ENCODE measurements at places on chromosomes 11 and 22.
A peak's percentile ranks its signal among the peaks of the same experiment; 100 is the strongest.

DNA sequence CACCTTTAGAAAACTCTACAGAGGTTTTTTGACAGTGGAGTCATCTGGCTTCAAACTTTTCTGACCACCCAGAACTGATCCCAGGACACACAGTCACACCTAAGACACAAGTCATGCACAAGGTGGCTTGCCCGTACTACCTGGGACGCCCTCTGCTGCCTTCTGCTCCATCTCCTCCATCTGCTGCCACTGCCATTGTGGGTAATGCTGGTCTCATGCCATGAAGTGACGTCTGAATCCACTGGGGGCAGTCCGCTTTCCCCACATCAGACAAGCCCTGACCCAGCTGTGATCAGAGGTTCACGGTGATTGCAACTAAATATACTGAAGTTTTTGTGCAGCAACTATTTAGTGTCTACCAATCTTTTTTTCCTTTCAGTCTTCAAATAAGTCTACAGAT lies 5.4 kb upstream of the NDUFS8 start:
- DNase-seq, result no peak

DNA sequence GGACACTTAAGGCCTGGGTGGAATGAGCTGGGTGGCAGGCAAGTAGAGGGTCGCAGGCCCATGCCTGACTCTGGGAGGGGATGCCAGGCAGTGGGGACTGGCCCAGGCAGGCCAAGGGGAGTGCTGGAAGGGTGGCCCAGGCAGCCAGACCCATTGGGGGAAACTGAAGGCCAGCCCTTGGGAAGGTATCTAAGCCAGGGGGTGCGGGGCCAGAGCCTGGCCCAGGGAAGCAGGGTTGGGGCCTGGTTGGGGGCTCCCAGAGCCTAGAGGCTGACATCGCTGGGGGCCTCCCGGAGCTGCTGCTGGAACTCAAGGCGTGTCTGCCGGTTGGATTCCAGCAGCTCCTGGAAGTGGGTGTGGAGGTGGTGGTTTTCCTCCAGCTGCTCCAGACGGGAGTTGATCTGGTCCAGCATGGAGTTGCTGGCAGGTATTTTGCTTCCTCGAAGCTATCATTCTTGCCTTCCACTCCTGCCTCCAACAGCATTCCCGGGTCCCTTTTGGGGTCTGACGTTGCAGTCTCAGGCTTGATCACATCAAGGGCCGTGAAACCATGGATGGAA lies 35.3 kb upstream of the XBP1 start:
- no peak for DNase-seq

- no peak for DNase-seq
Observed at GRCh38 chr22:26981111-26981510, 323.7 kb downstream of the MIAT start.

DNA sequence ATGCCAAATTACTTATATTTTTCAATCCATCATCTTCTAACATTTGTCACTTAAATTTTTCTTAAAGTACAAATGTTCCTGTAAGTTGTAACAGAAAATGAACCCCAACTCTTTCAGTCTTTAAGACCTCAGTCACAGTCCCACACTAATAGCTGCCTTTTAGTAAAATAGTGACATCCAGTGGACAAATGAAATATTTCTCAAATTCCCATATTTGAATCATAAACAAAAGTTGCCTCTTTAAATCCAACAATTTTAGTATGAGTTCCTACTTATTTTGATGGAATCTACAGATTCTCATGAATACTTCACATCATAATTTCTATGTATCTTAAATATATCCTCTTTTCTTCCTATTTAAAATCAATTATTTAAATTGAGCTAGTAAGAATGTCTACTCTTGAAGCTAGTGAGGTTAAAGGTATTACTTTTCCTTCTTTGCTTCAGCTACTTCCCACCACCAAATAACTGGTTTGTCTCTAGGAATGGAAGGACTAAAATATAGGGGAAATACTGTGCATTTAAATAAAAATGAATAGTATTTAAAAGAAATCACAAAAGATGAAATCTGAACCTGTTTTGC lies 9.2 kb downstream of the LIN7C start:
- DNase-seq, result no peak

DNA sequence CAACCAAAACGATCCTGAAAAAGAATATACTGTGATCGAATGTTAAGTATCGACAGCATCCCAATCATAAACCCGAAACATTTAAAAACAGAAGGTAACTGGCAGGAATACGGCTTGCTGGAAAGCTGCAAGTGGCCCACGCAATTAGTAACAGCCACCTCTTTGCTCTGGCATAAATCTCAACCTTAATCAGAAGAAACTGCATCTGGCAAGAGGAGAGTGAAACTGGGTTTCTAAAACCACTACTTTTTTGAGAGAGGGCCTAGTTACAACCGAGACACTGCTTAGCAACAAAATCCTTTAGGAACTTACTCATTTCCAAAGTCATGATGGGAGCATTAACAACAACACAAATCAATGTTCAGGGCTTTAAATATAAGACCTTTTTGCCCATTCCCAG lies 7.9 kb downstream of the NCAPD3 start:
- no peak for DNase-seq

GRCh38 chr22:37193629-37194191 lies 5.7 kb upstream of the C1QTNF6 start:
- DNase-seq, result no peak

DNA sequence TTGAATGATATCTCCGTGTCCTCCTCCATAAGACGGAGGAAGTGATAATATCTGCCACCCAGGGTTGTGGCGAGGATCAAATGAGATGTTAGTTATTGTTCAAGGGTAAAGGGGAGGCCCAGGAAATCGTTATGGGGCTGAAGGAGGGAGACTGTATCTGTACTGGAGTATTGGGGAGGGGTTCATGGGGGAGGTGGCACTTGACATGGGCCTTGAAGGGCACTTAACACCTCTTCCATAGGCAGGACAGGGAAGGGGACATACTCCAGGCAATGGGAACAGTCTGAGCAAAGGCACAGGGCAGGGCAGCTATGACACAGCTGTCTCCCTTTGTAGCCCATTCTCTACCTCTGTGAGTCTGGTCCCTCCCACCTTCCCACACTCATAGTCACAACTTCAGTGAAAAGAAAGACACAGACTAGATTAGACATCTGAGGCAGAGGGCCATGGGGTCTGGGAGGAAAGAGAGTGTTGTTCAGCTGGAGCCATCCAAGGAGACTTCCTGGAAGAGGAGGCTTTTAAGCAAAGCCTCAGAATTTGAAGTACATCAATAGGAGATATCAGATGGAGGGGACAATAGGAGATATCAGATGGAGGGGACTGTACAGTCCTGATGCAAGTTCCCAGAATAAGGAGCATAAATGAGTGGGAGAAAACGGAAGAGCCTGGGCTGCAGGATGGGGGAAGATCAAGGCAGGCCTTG lies 15.8 kb upstream of the DGKZ start:
- DNase-seq, result no peak

DNA sequence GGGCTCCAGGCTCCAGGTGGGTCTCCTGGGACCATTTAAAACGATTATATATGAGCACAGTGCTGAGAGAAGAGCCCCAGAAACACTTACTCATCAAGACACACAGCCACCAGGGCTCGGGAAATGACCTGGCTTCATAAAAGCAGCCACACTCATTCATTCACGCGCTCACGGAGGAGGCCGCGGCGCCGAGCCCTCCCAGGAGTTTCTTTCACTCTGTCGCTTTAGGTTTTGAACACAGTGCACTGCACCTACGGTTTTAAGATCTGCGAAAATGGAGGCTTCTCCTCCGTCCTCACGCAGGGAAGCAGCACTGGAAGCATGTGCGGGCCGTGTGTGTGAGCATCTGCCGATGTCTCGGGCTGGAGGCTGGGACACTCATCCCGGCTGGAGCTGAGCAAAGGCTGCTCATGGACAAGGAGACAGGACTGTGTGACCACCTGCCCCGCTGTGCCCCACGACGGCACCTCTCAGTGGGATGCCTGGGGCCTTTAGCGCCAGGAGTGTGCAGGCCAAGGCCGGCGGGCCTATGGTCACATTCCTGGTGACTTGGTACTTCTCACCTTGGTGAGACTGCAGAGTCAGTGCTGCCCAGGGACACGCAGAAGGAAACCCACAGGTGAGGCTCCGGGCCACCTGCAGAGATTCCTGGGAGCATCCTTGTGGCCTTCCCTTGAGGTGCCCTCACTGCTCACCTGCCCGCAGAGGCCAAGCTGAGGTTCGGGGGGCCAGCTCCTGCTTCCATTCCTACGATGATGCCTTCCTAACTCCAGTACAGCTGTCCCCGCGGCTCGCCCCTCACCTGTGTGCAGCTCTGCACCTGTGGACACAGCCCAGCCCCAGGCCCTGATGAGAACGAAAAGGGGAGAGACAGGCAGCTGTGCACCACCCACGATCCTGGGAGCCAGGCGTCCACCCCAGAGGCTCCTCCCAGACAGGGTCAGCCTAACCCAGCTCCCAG lies 872.0 kb downstream of the BRD1 start:
- DNase-seq, result no peak

DNA sequence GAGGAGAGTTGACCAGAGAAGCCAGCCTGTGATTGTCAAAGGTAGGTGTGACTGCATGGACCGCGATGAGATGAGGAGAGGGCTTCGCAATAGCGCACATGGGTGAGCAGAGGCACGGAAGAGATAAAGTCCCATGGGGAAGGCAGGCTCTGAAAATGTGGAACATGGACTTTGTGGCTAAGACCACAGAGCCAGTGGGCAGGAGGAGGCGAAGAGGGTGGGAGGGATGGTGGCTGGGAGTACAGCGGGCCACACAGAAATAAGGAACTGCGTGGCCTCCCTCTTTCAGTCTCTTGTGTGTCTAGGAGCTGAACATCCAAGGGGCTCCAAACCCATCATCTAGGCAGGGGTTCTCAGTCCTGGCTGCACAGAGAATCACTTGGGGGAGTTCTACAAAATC lies 98.6 kb downstream of the TENM4 start:
- no peak for DNase-seq

GRCh38 chr11:128190312-128190711 lies 397.0 kb downstream of the ETS1 start:
- DNase-seq, result no peak

- no peak for DNase-seq
Observed at GRCh38 chr22:48957987-48958321, 869.7 kb downstream of the BRD1 start.

DNA sequence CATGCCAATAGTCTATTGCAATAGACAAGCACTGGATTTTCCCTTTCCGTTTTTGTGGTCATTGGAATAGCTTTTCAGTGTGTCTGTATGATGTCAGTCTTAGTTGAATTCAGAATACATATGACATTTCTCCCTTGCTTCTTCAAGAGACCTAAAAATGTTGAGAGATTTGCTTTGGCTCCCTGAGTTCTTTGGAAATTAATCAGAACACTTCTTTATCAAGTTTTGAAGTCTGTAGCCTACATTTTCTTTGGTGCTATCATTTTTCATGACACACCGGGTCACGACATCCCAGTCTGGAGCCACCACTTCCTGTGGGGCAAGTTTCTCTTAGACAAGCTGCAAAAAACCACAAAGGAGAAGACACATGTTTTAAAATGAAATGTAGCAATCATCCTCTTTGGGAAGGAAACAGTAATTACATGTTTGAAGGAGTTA lies 847.1 kb downstream of the OPCML start:
- DNase-seq, result no peak

DNA sequence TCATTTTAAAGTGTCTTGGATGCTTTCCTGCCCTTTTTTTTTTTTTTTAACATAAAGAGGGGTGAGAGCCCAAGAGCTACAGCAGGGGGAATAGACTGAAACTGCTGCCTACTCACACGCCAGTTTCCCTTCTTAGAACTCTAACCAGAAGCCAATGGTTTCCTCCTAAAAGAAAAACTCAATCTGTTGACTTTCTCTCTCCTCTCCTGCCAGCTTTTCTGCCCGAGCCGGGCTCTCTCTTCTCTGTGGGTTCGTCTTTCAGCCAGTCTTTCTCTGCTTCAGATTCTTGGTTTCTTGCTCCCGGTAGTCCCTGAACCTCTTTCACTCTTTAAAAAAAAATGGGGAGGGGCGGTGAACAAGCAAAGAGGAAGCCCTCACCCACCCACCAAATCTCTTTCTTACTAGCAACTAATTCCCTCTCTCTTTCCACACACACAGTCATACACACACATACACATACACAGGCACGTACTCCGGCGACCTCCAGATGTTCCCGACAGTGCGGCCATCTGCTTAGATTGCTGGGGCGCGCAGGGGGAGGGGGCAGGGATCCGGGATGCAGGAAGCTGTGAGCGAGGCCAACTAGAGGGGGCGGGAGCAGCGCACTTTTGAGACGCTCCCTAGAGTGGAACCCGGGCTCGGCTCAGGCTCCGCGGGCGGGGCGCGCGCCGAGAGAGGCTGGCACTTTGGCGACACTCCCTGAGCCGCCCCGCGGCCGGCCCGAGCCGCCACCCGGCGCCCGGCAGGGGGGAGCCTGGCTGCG lies 444 bp upstream of the TSKU start:
- peak; percentile 95 for DNase-seq

DNA sequence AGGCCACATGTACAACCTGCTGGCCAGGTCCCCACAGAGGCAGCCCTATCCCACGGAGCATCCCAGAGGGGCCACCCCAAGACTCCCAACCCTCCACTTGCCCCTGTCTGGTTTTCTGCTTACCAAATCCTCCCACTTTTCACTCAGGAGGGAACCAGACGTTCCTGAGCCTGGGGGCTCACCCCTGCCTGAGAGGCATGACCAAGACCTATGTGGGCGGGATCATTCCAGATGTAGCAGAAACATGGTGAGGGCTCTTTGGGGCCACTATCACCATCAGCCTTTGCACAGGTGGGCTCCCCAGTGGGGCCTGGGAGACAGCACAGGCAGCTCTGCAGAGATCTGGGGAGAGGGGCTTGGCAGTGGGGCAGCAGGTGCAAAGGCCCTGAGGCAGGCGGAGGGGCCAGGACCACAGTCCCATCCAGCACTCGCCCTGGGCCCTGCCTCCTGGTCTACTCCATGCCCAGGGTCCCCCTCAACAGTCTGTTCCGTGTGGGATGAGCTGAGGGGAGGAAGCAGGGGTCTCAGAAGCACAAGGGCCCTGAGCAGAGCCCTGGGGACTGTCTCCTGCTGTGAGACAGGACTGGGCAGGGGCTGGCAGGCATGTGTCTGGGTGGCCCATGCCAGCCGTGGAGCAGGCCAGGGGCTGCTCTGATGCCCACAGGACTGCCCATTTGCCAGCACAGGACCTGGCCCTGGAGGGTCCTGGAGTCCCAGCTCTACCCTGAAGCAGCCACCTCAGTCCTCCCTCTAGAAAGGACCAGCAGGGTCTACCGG lies 9.4 kb downstream of the PIM3 start:
- DNase-seq, result no peak

GRCh38 chr11:111878385-111878848 lies 548 bp downstream of the FDXACB1 start:
- no peak for DNase-seq

- DNase-seq, result no peak
Observed at GRCh38 chr11:93542811-93543229, 371 bp downstream of the SMCO4 start.

- DNase-seq, result no peak
Observed at GRCh38 chr11:111460340-111460739, 51.8 kb downstream of the BTG4 start.

GRCh38 chr11:48116437-48117228 lies 100.0 kb upstream of the OR4B1 start:
- DNase-seq, result no peak

All from brain pericyte (primary cell).